Epithelial cell of alveolus of lung (primary cell): ENCODE measurements at places on chromosomes 12 and 14. TPM values are rescaled to one million over a fixed set of nuclear protein-coding genes. Genes with fewer than 3 reads are reported as not detected.

Gene ERBB3
- total RNA-seq = 0.64 and 1.8 TPM in 2 replicates

Gene NOVA1
- 1.7 and 6.1 TPM in 2 replicates for total RNA-seq

Gene CCDC184
- 1.8 and 3.7 TPM in 2 replicates for total RNA-seq

Gene CPNE6
- not detected in 2 replicates for total RNA-seq

Gene REP15
- total RNA-seq = 1.8 TPM in 1 of 2 replicates, not detected in the other

Gene SSTR1
- 0.26 and 0.72 TPM in 2 replicates for total RNA-seq

Gene POTEG
- not detected in 2 replicates for total RNA-seq

Gene CLEC4D
- not detected in 2 replicates for total RNA-seq

Gene DACT1
- total RNA-seq = 4.7 and 23.8 TPM in 2 replicates

Gene OR6C75
- not detected in 2 replicates for total RNA-seq

Gene OAS2
- total RNA-seq = 2.2 TPM in 1 of 2 replicates, not detected in the other

Gene P2RX7
- 0.26 TPM in 1 of 2 replicates, not detected in the other for total RNA-seq

Gene CACNA1C
- 2.6 and 4.3 TPM in 2 replicates for total RNA-seq

Gene KRT79
- not detected in 2 replicates for total RNA-seq

Gene POLR3B
- 5.2 and 9.7 TPM in 2 replicates for total RNA-seq

Gene IGF1
- total RNA-seq = 0.13 and 0.40 TPM in 2 replicates

Gene ERP27
- 0.26 TPM in 1 of 2 replicates, not detected in the other for total RNA-seq

Gene ABCC9
- 1.5 and 1.6 TPM in 2 replicates for total RNA-seq

Gene TMEM179
- total RNA-seq = not detected in 2 replicates

Gene DHH
- under 0.01 TPM in 1 of 2 replicates, not detected in the other for total RNA-seq

Gene RIMBP2
- not detected in 2 replicates for total RNA-seq
